Naive thymus-derived CD4-positive, alpha-beta T cell (primary cell): ENCODE measurements at places on chromosomes 1 and 21. TPM values are rescaled to one million over a fixed set of nuclear protein-coding genes. Genes with fewer than 3 reads are reported as not detected.

VSIG8 gene
- polyA plus RNA-seq: not detected

DNA sequence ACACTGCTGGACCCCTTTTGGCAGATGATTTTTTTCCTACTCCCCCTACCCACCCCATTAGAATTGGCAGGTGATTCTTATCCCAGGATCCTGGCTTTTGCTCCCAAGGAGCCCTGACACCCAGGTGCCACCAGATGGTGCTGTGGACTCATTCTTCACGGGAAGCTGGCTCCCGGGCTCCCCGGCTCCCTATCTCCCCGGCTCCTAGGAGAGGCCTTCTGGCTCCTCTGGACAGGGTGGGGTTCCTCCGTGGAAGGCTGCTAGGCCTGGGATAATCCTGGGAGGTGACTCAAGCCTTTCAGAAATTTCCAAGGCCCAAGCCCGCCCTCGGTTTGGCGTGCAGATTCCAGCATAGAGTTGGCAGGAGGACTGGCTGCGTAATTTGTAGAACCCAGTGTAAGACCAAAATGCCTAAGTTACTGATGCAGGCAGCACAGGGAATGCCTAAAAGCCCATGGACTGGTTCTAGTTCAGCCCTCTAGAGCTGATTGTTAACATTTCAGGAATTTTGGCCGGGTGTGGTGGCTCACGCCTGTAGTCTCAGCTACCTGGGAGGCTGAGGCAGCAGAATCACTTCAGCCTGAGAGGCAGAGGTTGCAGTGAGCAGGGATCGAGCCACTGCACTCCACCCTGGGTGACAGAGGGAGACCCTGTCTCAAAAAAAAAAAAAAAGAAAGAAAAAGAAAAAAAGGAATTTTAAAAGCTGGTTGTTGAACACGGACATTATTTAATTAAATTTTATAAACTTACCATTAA lies 6.8 kb upstream of the BSDC1 start:
- no peak for DNase-seq

IL19 gene
- not detected for polyA plus RNA-seq

MATN1 gene
- not detected for polyA plus RNA-seq

PEX10 gene
- polyA plus RNA-seq: 9.1 TPM

GRCh38 chr1:9841460-9841859 lies 17.7 kb upstream of the CLSTN1 start:
- DNase-seq: no peak
